ENCODE measurements at places on chromosomes 16 and 17.
A peak's percentile ranks its signal among the peaks of the same experiment; 100 is the strongest.

DNA sequence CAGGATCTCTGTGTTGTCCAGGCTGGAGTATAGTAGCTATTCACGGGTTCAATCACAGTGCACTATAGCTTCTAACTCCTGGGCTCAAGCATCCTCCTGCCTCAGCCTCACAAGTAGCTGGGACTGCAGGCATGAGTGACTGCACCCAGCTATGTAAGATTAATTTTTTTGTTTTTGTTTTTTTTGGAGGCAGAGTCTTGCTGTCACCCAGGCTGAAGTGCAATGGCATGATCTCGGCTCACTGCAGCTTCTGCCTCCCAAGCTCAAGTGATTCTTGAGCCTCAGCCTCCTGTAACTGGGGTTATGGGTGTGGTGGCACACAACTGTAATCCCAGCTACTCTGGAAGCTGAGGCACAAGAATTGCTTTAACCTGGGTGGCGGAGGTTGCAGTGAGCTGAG, 15.8 kb downstream of the PPM1D start:
- no peak for DNase-seq

DNA sequence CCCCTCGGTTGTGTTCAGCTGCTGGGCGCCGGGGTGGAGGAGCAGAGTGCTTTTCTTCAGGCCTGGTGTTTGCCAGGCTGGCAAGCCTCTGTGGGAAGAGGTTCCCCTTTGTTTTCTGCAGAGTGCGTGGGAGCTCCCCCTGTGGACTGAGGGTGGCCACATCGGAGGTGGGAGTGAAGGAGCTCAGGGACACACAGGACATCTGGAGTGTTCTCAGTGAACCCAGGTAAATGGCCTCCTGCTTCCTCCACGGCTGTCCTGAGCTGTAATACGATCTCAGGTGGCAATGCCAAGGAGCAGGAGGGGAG, 39.2 kb upstream of the IRF8 start:
- DNase-seq, result no peak

DNA sequence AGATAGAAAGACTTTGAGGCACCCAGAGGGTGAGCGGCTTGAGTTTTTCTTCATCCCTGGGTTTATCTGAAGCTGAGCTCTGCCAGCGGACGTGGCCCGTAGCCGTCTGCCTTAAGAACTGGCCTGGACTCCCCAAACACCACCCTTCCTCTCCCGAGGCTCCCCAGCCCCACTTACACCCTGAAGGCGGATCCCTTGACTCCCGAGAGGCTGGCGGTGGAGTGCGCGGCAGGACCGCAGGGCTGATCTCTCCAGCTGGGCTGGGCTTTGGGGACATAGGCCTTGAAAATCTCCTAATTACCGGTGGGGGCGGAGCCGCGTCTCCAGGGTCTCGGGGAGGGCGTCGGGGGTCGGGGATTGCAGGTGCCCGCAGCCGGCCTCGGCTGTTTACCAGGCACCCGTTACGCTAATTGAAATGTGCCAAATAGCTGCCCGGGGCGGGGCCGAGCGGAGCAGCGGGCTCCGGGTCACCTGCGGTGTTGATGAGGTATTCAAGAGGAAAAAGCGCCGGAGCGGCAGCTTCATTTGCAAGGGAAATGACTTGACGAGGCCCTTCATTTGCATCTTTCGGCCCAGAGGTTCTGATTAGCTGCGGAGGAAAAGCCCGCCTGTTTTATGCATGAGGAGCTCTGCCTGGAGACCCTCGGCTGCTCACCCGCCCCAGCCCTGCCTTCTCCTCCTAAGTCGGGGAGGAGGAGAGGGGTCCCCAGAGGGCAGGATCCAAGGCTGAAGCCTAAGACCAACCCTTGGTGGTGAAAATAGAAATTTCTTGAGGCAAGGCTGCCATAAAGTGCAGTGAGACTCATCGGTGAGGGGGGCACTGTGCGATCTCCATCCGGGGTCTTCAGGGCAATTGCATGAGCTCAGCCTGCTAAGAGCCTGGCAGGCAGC, 100.7 kb downstream of the MGAT5B start:
- DNase-seq, result peak; percentile 3

GRCh38 chr16:69555437-69555836, 10.3 kb upstream of the NFAT5 start:
- DNase-seq, result no peak

DNA sequence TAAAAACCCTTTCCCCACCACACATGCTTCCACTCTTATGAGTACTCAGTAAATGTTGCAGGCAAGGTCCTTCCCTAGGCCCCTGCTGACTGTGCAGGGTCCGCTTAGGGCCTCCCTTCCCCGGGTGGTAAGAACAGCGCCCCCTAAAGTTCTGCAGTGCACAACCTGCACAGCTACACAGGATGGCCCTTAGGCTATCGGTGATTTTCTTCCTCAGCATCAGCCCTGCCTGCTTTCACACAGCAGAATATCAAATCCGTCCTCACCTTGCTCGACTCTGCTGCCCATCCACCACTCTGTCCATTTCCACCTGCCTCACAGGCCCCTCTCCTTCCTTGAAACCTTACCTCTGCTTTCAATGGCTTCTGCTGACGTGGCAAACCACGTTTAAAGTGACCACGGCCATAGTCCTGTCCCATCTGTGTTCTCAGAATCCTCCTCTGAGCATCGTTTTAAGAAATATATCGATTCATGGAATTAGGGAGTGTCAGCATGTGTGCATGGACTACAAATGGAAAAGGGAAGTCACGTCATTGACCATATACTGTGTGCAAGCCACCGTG, 51.4 kb upstream of the TMEM132E start:
- no peak for DNase-seq

DNA sequence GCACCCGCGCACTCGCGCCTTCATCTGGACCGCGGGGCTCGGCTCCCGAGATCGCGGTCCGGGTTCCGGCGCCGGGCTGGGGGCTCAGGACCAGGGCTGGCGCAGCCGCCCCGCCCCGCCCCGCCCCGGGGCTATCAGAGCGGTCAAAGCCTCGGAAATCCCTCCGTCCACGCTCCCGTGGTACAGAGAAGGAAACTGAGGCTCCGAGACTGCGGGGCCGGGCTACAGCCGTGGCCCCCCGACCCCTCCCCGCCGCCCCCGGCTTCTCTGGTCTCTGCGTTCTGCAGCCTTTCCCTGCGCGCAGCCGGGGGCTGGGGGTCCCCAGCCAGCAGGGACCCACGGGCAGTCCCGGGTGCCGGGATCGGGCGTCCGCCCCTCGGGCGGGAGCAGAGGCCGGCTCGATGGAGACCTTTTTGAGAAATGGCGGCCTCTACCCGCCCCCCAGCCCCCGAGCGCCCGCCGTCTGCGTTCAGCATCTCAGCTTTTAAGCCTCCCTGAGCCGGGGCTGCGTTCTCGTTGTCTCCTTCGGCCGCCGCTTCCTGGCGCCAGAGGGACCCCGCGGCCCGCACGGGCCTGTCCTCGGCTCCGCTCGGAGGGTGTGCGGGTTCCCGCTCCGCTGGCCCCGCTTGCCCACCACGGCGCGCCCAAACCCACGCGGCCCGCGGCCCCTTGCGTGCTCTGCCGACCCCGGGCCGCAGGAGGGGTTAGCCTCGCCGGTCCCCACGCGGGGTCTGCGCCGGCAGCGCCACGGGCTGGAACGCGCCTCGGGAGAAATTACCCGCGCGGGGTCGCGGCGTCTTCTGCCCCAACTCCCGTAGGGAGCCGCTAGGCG, 1.5 kb upstream of the NPTX1 start:
- peak; percentile 27 for DNase-seq

- no peak for DNase-seq
These were observed 2.8 kb upstream of the DNASE1 start for GRCh38 chr16:3651461-3652372.

DNA sequence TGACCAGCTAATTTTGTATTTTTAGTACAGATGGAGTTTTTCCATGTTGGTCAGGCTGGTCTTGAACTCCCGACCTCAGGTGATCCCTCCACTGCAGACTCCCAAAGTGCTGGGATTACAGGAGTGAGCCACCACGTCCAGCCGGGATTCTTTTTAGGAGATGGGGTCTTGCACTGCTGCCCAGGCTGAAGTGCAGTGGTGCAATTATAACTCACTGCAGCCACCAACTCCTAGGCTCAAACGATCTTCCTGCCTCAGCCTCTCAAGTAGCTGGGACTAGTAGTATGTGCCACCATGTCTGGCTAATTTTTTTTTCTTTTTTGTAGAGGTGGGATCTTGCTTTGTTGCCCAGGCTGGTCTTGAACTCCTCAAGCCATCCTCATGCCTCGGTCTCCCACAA, 56.4 kb upstream of the MGAT5B start:
- DNase-seq, result no peak

DNA sequence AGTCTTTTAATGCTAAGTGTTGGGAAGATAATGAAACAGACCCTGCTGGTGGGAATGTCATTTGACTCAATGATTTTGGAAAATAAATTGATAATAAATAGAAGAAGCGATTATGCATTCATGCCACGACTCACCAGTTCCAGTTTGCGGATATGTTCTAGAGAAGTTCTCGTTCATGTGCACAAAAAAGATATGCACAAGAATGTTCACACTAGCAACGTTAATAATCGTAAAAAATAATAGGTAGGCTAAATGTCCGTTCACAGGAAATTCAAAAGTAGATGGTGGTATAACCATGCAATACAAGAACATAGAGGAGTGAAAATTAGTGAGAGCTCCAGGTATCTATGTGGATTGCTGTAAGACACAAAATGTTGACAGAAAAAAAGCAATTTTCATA, 59.8 kb downstream of the NACA2 start:
- no peak for DNase-seq

DNA sequence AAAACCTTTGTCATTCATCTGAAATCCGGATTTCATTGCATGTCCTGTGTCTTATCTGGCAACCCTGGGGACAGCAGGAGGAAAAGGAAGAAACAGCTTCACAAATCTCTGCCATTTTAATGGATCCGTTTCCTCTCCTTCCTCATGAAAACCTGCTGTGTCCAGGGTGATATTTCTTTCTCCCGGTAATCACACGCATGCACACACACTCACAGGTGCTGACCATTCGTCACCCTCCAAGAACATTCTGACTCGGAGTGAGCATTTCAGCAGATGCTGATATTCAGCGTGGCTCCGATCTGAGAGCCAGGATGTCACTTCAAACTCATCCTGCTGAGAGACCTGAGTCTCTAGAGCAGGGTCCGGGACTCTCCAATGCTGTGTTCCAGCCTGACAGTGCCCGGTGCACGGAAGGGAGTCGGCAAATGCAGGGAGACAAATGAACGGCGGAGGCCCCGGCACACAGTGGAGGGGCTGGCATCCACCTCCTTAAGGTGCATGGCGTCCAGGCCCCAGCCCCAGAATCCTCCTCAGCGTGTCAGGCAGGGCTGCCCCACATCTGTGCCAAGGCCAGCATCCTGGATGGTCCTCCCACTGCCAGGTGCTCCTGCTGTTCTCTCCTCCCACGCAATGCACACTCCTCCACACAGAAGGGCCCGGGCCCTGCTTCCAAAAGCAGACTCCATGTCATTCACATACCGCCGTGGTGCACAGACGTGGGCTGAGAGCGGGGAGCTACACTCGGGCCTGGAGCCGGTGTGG, 70.7 kb downstream of the RBFOX3 start:
- DNase-seq, result no peak

DNA sequence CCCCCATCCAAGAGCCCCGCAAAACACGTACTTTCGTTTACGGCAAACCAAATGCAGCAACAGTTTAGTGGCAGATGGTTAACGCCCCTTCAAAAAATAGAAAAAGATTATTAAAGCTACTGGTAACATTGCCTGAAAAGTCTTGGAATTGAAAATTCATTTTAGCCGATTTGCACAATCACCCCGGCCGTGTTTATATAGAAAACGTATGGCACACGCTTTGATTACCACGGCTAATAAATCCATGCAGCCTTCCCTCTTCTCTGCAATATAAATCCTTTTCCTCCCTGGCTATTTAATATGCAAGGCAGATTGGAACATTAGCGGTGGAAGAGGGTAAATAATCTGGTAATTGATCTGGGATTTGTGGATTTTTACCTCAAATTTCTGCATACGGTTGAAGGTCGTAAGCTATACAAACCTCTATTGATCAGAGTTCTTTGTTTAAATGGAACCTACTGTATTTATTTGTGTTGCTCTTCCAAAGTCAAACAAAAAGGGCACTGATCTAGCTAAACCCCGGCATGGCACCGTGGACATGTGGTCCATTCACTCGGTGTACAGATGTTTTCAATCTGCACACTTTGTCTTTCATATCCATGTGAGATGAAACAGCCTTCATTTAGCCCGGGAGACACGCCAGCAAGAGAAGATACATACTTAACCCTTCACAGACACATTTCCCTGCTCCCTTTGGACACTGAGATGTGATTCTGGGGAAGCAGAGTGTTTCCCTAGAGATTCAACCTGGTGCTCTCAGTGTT, 238.1 kb upstream of the MAF start:
- no peak for DNase-seq

GRCh38 chr16:14632693-14633569, at the start of gene BFAR:
BFAR (plus strand) TSS chr16:14632951; CDS start chr16:14644347, 11,396 bp downstream.
- peak; percentile 93 for DNase-seq

- DNase-seq, result peak; percentile 5
These were observed 41.1 kb upstream of the CDH13 start for GRCh38 chr16:82585675-82586074.

DNA sequence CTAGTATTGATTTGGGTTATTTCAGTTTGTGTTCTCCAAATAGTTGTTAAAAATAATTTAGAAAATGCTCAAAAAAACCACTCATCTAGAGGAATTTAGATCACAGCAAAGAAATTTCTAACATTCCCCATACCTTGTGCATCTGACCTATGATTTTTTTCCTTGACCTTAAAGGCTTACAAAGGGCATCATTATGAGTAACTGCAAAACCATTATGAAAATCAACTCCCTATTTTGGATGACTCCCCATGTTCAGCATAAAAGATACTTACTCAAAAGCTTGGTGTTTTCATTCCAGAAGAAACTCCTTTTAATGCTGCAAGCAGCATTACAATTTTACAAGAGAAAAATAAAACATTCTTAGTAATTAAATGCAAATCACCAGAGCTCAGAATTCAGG, 83.2 kb downstream of the GRIN2A start:
- DNase-seq, result no peak

DNA sequence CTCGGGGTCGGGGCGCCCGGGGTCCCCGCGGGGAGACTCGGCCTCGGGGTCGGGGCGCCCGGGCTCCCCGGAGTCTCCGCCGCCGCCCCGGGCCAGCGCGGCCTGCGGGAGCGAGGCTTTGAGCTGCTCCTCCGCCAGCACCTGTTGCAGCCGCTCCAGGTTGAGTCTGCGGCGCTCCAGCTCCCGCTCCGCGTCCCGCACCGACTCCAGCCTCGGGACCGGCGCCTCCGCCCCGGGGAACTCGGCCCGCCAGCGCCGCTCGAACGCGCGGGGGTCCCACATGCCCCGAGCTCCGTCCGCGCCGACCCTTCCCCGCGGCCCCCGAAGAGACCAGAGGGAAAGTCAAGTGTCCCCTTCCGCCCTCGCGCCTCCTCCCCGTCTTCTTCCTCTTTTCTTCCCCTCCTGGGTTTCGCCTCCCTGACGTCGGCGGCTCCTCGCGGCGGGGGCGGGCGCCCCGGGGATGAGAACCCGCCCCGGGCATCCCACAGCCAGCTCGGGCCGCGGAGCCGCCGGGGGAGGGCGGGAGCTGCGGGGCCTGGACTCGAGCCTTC, 40.8 kb upstream of the BHLHA9 start:
- no peak for DNase-seq
